SK-N-SH (cell line): ENCODE measurements at places on chromosomes 2 and 18.

DNA sequence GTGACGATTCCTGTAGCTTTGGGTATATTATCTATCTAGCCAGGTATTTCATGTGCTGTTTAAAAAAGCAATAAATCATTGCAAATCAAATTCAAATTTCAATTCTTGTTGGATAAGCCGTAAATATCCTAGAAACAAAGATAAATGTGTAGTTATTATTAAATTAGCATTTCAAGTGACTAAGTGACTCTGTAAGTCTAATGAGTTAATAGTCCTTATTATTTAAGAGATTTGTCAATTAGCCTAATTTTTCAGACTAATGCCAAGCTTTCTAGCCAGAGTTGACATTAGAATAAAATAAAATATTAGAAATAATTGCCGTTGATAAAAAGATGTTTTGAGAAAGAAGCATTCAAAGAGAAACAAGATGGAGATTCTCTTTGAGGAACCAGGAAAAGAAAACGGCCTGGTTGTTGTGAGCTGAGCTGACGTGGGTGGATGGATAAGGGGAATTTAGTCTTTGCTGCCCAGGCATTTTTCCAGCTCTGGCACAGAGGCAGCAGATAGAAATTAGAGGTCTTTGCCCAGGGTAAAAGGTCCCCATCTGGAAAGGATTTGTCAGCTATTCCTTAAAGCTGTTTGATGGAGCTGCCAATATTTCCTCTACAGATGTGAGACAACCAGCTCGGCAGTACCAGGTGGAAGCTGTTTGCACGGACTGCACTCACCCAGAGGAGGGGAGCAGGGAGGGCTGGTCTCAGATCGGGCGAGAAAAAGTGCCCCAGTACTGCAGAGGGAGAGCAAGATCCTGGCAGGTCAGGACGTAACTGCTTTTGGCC lies 117.3 kb upstream of the SEC11C start:
- DNase-seq = peak; percentile 72

DNA sequence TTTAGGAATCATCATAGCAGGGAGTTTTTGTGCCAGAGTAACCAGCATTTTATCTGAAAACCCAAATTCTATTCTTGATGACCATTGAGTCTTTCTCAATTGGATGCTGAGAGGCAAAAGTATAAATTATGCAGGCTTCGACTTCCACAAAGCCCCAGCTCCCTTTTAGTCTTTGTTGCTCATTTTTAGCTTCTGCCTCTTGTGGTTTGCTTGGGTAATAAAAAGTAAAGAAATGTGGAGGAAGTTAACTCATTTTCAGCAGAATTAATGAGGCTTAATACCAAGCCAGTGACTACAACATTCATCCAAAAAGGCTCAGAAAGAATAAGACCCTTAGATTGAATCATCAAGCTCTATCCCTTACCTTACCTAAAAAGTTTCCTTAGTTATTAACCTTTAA lies 18.6 kb downstream of the ERMN start:
- DNase-seq = no peak

DNA sequence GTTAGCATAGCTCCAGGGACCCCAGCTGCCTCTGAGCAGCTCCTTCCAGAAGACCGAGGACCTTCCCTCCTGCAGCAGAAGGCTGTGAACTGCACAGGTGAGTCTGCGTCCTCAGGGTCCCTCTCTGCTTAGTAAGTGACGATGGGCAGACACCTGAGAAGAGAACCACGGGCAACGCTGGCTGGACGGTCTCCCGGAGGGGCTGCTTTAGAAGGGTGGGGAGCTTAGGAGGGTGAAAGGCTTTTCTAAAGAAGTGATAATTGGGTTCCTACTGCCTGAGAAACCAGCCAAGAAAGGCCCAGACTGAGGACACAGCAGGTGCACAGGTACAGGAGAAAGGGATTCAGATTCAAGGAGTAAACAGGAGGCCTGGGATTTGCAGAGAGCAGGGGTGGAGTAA lies 276.6 kb upstream of the PXDN start:
- DNase-seq = no peak

- DNase-seq = no peak
These were observed 65.6 kb downstream of the TWSG1 start for GRCh38 chr18:9400197-9400596.

GRCh38 chr2:163719331-163719730 lies 16.5 kb downstream of the FIGN start:
- no peak for DNase-seq

- DNase-seq = peak; percentile 65
These were observed 83.8 kb downstream of the VIT start for GRCh38 chr2:36780231-36780839.

- peak; percentile 88 for DNase-seq
These were observed at the start of gene DAW1 for GRCh38 chr2:227871375-227871791. TSS of gene DAW1 (plus strand) at chr2:227871631. CDS start at chr2:227871690, 59 bp downstream.

- DNase-seq = no peak
These were observed 45.1 kb upstream of the FOSL2 start for GRCh38 chr2:28347596-28347995.

- no peak for DNase-seq
These were observed 108.9 kb downstream of the INHBB start for GRCh38 chr2:120454654-120455385.

- no peak for DNase-seq
These were observed 69.7 kb downstream of the PRPF40A start for GRCh38 chr2:152647552-152647951.

- DNase-seq = no peak
These were observed 36.7 kb downstream of the EMX1 start for GRCh38 chr2:72953976-72954375.

DNA sequence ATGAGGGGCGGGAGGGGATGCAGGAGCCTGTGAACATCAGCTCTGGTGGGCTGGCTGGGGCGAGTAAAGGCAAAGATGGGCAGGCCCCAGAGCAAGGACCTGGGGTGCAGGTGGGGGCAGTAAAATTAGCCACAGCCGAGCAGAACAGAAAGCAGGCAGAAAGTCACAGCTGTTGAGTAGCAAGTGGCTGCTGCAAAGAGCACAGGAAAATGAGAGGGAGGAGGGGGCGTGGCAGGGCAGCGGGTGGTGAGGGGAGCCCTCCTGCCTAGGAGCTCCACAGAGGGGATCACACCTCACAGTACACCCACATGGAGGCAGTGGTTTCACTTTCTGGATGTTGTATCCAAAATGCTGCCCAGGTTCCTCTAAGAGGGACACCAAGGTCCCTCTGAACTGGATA lies 79.6 kb downstream of the LBH start:
- no peak for DNase-seq

DNA sequence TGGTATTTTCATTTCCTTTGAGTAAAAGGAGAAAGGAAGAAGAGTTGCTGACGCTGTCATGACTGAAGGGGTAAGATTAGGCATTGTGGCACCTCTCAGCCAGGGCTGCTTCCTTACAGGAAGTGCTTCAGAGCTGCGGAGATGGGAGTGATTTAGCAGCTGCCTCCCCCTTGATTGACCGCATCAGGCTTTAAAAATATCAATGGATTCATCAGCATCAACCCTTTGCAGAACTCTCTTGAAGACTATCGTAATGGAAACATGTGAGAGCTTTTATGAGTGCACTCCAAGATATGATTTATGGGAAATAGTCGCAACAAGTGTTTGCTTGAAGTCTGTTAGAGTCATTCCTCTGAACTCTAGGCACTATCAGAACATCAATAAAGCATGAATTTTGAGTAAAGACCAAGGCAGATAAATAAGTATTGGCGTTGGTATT lies 141.1 kb downstream of the CSRNP3 start:
- no peak for DNase-seq

DNA sequence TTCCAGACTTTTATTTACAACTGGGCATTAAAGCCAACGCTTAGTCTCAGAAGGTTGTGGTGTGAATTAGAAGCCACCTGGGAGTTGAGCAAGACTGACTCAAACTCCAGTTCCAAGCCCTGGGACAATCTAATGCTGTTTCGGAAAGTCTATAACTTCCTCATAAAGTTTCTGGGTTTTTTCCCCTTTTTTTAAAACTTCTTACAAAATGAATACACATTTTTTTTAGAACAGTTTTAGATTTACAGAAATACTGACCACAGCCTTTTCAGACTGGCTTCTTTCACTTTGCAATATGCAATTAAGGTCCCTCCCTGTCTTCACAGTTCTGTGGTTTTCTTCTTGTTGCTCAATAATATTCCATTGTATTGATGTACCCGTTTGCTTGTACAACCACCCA lies 115.9 kb upstream of the TWIST2 start:
- no peak for DNase-seq

- DNase-seq = no peak
These were observed 18.4 kb upstream of the TMEM17 start for GRCh38 chr2:62524293-62524941.

DNA sequence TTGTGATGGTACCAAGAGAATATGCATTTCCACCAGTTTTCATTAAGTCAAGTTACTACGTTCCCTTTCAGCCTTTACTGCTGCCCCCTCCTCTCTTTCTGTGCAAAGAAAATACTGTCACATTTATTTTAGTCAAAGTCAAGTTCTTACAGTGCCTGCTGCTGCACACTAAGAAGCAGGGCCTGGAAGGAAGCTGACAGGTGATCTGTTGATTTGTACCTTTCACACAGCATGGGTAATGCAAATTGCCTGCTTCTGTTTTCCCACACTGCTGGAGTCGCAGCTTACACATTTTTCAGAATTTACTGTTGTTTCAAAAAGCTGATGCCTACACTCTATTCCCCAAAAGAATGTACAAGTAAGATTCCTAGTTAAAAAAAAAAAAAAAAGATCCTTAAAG lies 48.7 kb upstream of the CD226 start:
- DNase-seq = no peak
